ENCODE measurements at places on chromosomes 3 and 15.
A peak's percentile ranks its signal among the peaks of the same experiment; 100 is the strongest.

- DNase-seq: peak; percentile 28
Measured at GRCh38 chr3:38084334-38085310, 45.6 kb downstream of the DLEC1 start.

DNA sequence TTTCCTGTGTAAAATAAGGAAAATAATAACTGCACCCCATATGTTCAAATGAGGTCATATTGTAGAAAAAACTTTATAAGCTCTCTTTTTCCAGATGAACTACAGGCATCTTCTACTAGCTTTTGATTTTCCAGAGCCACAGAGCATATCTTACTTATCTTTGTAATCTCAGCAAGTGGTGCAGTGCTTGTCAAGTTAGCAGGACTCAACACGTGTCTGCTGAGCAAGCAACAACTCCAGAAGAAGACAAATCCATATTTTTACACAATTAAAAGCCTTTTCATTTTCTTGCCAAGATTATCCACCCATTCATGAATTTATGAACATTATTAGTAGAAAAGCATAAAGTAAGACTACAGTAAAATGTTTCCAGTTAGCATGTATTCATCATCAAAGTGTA, 14.4 kb upstream of the TSC22D2 start:
- no peak for DNase-seq

- DNase-seq: no peak
Measured at GRCh38 chr15:72857331-72858063, 73.9 kb upstream of the ADPGK start.

GRCh38 chr3:133655731-133656515, 5.8 kb downstream of the TOPBP1 start:
- no peak for DNase-seq

DNA sequence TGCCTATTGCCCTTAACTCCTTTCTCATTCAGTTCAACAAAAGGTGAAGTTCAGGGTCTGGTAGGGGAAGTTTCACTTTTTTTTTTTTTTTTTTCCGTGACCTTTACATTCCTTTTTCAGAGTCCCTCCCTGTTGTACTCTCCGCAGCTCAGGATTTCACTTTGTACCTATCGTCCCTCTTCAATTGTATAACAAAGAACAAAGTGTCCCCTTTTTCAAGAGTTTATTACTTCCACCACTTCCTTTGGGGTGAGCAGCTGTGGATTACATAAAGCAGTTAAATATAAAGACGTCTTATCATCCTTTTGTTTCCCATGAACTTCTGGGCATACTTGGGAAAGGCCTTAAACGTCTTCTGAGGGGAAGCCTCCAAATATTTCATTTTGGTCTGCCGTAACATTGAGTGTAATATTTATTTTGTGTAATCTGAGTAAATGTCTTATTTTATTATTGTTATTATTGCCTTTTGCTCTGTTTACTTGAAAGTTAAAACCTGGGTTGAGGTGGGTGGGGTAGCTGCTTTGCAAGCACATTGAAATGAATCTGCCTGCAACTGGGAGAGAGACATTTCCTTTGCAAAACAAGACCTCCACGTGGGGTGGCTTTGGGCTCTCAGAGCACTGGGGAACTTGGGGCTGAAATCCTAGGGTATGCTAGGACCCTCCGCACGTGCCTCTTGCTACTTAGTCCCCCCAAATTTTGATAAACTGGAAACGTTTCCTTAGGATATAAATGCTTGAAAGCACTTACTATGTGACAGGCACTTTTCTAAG, 169.4 kb downstream of the MCTP2 start:
- DNase-seq: no peak

DNA sequence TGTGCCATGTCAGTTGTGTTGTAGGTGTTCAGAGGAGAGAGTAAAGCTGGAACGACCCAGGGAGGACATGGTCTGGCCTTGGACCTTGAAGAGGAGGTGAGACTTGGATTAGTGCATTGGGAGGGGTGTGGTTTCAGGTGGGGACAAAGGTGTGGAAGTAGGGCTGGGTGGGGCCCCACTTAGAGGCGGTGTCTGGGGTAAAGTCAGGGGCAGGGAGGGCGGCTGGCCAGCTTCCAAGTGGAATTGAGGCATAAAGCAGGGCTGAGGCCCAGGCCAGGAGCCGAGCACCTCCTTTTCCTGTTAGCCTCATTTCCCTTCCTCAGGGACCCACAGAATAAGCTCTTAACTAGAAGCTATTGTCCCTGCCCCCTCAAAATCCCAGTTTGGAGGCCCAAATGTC, 36.2 kb upstream of the FLNB start:
- no peak for DNase-seq

- DNase-seq: no peak
Measured at GRCh38 chr3:113516115-113516505, 1.2 kb upstream of the SPICE1 start.

- DNase-seq: no peak
Measured at GRCh38 chr3:58452176-58452575, 18.5 kb upstream of the PDHB start.

DNA sequence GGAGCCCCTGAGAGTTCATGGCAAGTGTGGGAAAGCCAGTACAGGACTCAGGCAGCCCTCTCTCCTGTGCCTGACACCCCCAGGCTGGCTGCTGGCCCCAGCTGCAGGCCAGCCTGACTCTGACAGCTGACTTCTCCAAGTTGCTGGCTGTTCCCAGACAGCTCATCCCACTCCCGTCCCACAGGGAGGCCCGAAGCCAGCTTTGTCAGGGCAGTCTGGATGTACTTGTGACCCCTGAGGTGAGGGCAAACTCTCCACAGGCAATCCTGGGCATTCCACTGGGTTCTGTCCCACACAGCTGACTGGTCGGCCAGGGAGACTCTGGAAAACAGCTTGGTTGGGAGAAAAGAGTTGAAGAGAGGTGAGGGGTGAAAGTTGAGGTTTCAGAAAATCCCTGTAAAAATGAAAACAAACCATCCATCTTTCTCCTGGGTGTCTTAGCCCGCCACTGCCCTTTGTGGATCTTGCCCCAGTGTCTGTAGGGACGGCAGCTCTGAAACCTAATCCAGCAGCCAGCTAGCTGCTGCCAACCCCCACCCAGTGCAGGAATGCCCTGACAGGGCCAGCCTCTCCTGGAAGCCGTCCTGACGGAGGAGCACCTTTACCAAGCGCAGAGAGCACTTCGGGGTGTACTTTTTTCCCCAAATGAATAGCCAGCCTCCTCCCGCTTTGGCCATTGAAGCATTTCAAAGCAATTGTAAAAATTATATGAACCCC, 87.9 kb downstream of the DNAJB8 start:
- no peak for DNase-seq

DNA sequence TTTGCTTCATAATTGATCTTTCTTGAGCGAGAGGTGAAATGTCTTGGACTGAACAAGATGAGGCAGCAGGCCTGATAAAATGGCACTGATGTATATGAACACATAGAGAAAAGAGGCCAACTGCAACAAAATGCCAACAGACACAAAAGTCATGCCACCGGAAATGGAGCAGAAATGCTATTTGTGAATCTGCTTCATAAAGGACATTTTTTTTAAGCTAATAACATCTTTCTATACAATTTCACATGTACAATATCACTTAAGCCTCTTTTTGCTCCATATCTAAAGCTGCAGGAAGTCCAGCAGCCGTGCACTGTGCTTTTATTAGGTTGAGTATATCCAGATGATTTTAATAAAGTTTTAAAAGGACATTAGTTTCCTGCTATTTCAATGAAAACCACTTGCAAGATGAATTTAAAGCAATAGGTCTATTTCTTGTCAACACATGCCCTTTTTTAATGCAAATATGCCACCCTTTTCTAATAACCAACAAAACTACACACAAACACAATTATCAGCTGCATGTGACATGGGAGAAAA, 169.2 kb upstream of the ADAMTS9 start:
- no peak for DNase-seq

DNA sequence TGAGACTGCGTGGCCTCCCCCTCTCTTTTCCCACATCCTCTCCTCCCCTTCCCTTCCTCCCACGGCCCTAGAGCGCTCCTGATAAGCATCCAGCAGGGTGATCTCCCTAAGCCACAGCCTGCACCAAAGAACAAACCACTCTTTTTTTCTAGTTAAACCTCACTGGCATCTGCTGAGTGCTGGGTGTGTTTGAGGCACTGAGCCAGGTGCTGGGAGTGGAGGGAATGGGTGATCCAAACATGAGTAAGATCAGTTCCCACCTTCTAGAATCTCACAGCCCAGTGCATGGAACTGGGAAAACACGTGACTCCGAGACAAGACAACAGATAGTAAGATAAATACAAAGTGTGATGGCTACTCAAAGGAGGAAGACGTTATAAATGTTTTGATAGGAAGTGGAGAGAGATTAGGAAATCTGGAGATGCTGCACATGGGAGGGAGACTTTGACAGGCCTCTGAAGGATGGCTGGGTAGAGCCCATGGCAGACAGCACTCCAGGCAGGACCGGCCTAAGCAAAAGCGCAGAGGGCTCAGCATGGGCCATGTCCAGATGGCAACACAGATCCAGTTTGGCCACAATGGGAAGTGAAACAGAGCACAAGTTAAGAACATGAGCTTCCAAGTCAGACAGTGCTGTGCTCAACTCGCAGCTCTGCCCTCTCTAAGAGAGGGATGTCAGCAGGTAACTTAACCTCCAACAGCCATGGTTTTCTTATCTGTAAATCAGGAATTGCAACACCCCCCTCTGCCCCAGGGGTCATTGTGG, 55.6 kb downstream of the CCR3 start:
- DNase-seq: no peak

GRCh38 chr3:55486857-55487380, at the start of gene WNT5A:
Gene WNT5A (minus strand): TSS chr3:55487306. CDS start chr3:55486985, 321 bp downstream.
- no peak for DNase-seq

GRCh38 chr3:143428294-143428693, 308.7 kb downstream of the CHST2 start:
- DNase-seq: no peak

GRCh38 chr15:70426096-70426821, 328.5 kb upstream of the TLE3 start:
- DNase-seq: no peak

DNA sequence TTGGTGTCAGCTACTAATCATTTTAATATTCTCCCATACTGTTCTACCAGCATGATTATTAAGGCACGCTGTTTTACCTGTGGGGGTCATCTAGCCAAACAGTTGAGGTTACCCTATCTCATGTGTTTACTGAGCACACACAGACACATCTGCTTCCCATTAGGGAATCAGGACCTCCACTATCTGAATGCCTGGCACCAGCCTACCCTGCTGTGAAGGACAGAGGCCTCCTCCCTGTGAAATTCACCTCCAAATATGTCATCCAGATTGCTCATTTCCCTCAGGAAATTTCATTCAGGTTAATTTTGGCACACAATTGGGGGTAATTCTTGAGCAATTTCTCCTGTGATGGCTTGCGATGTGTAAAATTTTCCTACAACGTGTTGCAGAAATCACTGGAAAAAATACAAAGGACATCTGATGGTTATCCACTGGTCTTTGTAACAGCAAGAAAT, 155.6 kb upstream of the NR2E3 start:
- DNase-seq: no peak

- DNase-seq: no peak
Measured at GRCh38 chr3:141578202-141578973, 91.6 kb downstream of the RASA2 start.

DNA sequence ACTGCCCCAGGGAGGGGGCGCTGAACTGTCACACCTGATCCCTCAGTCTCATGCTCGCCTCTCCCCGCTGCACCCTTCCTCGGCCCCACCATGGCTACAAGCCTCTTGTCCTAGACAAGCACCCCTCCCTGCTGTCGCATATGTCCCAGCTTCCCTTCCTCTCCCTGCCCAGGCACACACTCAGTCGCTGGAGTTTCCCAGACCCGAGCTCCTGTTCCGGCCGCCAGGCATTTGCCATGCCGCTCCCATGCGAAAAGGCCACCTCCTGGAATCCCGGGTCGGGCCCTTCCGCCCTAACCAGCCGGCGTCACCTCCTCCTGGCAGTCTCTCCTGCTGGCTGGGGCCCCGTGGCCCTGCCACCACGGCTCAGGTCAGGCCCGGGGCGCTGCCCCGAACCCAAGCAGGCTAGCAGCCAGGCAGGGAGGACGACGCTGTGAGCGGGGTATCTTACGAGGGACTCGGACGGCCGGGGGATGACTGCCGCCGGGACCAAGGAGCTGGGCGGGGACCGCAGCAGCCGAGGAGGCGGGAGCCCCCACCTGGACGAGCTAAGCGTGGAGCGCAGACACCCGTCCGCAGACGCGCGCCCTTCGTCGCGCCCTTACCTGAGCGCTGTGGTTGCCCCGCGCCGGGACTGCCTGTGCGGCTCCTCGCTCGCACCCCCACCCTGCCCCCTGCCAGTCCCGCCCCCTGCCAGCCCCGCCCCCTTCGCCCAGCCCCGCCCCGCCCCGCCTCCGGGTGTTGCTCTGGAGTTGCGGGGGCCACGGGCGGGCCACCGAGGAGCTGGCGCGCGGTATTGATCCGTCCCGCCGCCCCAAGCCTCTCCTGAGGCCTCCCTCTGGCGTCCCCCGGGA, at the start of gene ALS2CL:
TSS of gene ALS2CL (minus strand) at position 642 of the 854 bp plus-strand sequence. CDS start 4,239 bp downstream, outside the sequence.
- peak; percentile 73 for DNase-seq

GRCh38 chr15:64193971-64194370, 31.1 kb upstream of the PPIB start:
- no peak for DNase-seq

DNA sequence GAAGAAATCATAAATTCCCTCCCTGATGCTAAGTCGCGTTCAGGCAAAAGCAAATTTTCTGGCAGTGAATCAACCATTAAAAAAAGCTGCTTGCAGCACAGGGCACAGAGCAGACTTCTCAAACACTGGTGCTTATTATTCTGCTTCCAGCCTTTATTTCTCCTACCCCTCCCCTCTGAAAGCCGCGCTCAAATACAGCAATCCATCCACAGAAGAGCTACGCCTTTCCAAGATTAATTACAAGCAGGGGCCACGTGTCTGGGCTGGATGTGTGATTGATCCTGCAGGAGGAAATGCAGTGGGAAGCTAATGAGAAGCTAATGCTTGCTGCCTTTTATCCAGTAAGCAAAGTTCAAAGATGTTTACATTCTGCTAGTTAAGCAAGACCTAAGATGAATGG, 134.9 kb upstream of the TOPAZ1 start:
- DNase-seq: no peak

DNA sequence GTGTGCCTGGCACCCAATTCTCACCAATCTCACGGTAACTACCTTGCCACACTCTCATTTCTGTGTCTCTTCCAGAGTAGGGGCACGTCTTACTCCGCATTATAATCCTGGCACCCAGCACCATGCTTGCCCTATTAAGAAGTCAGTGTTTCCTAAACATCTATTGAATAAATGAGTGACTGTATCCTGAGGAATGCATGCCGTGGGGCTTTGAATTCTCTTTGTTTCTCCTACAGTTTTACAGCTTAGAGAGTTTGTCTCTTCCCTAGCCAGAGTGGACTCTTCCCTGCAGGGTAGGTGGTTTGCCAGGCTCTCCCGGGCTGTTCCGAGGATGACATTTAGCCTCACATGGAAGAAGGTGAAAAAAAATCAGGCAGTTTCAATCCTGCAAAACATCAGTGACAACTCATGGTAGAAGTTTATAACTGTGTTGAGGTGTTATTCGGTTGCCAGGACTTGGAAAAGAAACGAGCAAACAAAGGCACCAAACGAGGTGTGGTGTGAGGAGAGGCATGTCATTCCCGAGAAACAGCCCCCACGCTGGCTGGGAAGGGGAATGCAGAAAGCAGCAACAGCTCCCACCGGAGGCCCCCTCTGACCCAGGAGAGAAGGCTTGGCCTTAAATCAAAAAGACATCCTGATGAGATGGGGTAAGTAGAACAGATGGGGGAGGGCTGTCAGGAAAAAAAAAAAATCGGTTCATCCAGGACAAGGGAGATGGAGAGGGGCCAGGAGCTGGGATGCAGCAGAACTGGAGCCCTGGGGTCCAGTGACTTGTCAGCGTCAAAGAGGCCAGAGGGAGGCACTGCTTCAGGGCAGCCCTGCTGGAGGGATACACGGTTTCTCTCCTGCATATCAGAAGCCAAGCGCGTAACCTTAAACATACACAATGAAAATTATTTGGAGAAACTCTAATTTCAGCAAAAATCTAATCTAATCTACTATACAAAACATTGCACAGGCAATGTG, 168.4 kb upstream of the ARRDC4 start:
- DNase-seq: no peak

Measured in CD4-positive, CD25-positive, alpha-beta regulatory T cell (primary cell).